Testis (tissue), 5 donors: ENCODE measurements at places on chromosomes 11 and 22. TPM values are rescaled to one million over a fixed set of nuclear protein-coding genes. Genes with fewer than 3 reads are reported as not detected.
A peak's percentile ranks its signal among the peaks of the same experiment; 100 is the strongest.

- H3K27ac ChIP-seq, result no peak overlapping the region
- peaks cover 2% of the 10 kb centered on the region for H3K4me1 ChIP-seq
- no peak overlapping the region for H3K4me3 ChIP-seq
- H3K27me3 ChIP-seq, result no peaks in the 10 kb centered on the region
- H3K36me3 ChIP-seq, result no peaks in the 10 kb centered on the region
These were observed 8.2 kb downstream of the AP1B1 start for GRCh38 chr22:29380032-29380781.

DEFB131B gene
- not detected for polyA plus RNA-seq

DNA sequence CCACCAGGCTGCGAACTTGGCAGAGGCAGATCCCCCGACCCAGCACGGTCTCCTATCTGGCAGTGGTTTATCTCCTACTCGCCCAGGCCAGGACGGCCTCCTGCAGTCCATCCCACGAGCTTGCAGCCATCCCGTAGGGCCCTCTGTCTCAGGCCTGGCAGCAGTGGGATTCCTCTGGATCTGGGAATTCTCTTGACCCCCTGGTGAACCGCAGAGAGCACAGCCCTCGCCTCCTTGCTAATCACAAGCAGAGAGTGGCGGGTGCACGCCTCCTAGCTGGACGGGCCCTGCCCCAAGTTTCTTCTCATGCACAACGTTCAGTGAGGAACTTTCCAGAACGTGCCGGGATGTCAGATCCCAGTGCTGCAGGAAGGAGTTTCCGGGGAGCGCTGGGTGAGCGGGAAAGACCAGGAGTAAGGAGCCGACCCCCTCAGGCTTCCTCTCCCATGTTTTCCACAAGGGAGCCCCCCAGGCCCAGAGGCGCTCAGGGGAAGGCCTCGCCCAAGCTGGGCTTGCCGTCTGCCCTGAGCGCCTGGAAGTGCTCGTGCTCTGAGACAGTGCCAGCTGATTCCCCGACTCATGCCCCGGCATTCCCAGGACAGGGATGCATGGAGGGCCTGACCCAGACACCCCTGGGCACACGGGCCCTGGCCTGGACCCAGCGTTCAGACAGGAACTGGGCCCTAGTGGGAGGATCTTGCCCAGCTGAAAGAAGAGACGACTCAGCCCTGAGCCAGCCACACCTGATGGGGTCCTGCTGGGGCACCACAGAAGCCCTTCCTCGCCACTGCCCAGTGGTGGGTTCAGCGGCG lies 24.6 kb downstream of the IGF2 start:
- no peaks in the 10 kb centered on the region for H3K36me3 ChIP-seq
- no peak for DNase-seq
- H3K4me1 ChIP-seq, result no peaks in the 10 kb centered on the region
- H3K27me3 ChIP-seq, result no peaks in the 10 kb centered on the region
- no peak overlapping the region for H3K27ac ChIP-seq

DNA sequence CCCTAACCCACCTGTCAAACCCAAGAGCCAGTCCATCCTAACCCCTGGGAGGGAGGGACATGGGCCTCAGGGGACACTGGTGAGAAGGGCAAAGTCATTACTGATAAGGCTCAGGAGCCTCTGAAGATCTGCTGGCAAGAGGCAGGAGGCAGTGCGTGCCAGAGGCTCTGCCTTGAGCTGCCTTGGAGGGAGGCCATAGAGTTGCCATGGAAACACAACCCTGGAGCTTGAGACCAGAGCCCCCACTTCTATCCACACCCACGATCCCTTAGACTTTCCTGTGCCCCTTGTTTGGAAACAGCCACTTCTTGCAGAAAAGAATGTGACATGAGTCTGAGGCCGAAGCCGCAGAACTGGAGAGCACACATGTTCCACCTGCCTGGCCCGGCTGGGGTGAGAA lies 89.7 kb upstream of the CSNK2A3 start:
- H3K4me1 ChIP-seq, result peaks cover 37% of the 10 kb centered on the region
- no peaks in the 10 kb centered on the region for H3K27me3 ChIP-seq

- no peaks in the 10 kb centered on the region for H3K27me3 ChIP-seq
- no peaks in the 10 kb centered on the region for H3K4me1 ChIP-seq
- no peaks in the 10 kb centered on the region for H3K36me3 ChIP-seq
- no peak overlapping the region for H3K4me3 ChIP-seq
- H3K27ac ChIP-seq, result no peak overlapping the region
These were observed 451.9 kb downstream of the ETS1 start for GRCh38 chr11:128135451-128135850.

GRCh38 chr11:87722756-87723565 lies 452.3 kb downstream of the RAB38 start:
- DNase-seq, result peak; percentile 71
- H3K4me1 ChIP-seq, result no peaks in the 10 kb centered on the region
- no peak overlapping the region for H3K4me3 ChIP-seq
- H3K27me3 ChIP-seq, result no peaks in the 10 kb centered on the region
- no peaks in the 10 kb centered on the region for H3K36me3 ChIP-seq

GRCh38 chr11:134613646-134614045 lies 201.6 kb upstream of the B3GAT1 start:
- no peaks in the 10 kb centered on the region for H3K27me3 ChIP-seq
- no peaks in the 10 kb centered on the region for H3K36me3 ChIP-seq
- H3K27ac ChIP-seq, result no peak overlapping the region
- H3K4me1 ChIP-seq, result no peaks in the 10 kb centered on the region
- no peak for DNase-seq

GRCh38 chr11:2419638-2420501 lies 19.3 kb downstream of the TSSC4 start:
- peak; percentile 84 for DNase-seq
- no peaks in the 10 kb centered on the region for H3K27me3 ChIP-seq
- H3K4me3 ChIP-seq, result no peak overlapping the region
- peaks cover 3% of the 10 kb centered on the region for H3K4me1 ChIP-seq

B4GALNT4 gene
- 4.3 TPM for polyA plus RNA-seq

DNA sequence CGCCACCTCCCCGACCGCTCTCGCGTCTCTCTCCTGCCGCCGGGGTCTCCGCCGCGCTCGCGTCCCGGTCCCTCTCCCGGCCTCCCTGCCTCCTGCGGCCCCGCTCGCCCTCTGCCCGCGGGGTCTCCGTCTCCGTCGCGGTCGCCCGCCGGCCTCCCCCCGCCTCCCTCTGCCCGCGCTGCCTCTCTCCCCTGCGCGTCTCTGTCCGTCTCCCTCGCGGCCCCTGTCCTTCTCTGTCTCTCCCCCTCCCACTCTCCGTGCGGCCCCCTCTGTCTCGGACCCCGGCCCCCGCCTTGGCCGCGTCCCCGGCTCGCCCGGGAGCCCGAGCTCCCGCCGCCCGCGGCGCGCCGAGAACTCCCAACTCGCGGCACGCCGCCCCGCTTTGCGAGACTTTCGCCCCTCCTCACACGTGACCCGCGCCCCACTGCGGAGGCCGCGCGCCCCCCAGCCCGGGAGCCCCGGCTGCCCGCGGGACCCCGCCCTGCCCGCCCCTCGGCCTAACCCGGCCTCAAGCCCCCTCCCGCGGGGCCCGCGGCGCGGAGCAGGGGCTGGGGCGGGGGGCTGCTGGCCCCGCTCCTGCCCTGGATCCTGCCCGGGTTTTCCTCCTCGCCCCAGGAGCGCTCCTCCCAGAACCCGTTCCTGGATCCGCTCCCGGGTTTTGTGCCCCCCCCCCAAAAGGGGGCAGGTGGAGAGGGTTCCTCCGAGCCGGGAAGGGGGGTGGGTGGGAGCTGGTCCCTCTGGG lies 702 bp upstream of the KCNJ4 start:
- H3K36me3 ChIP-seq, result no peaks in the 10 kb centered on the region
- no peaks in the 10 kb centered on the region for H3K4me1 ChIP-seq
- H3K27ac ChIP-seq, result no peak overlapping the region
- H3K27me3 ChIP-seq, result no peaks in the 10 kb centered on the region
- peak overlapping the region; percentile 53 for H3K4me3 ChIP-seq
- peak; percentile 59 for DNase-seq

ARFIP2 gene
- 56.1 TPM for polyA plus RNA-seq

- H3K27ac ChIP-seq, result peak overlapping the region; percentile 83
- H3K4me1 ChIP-seq, result peaks cover 53% of the 10 kb centered on the region
- H3K36me3 ChIP-seq, result no peaks in the 10 kb centered on the region
- DNase-seq, result peak; percentile 65
These were observed 31.8 kb upstream of the FCHSD2 start for GRCh38 chr11:73173755-73174494.

- H3K4me3 ChIP-seq, result no peak overlapping the region
- H3K36me3 ChIP-seq, result no peaks in the 10 kb centered on the region
These were observed 1.4 kb upstream of the NXF1 start for GRCh38 chr11:62806611-62807121.

- no peaks in the 10 kb centered on the region for H3K4me1 ChIP-seq
- H3K27ac ChIP-seq, result no peak overlapping the region
- no peak for DNase-seq
These were observed 1.2 kb upstream of the DRG1 start for GRCh38 chr22:31398231-31398630.

- H3K4me3 ChIP-seq, result no peak overlapping the region
- H3K27ac ChIP-seq, result no peak overlapping the region
- no peaks in the 10 kb centered on the region for H3K36me3 ChIP-seq
- H3K4me1 ChIP-seq, result no peaks in the 10 kb centered on the region
These were observed 15.0 kb downstream of the PTPRJ start for GRCh38 chr11:47995360-47995769.

GRCh38 chr22:21762712-21763581 lies 27.4 kb upstream of the YPEL1 start:
- H3K36me3 ChIP-seq, result no peaks in the 10 kb centered on the region
- H3K27ac ChIP-seq, result no peak overlapping the region

DNA sequence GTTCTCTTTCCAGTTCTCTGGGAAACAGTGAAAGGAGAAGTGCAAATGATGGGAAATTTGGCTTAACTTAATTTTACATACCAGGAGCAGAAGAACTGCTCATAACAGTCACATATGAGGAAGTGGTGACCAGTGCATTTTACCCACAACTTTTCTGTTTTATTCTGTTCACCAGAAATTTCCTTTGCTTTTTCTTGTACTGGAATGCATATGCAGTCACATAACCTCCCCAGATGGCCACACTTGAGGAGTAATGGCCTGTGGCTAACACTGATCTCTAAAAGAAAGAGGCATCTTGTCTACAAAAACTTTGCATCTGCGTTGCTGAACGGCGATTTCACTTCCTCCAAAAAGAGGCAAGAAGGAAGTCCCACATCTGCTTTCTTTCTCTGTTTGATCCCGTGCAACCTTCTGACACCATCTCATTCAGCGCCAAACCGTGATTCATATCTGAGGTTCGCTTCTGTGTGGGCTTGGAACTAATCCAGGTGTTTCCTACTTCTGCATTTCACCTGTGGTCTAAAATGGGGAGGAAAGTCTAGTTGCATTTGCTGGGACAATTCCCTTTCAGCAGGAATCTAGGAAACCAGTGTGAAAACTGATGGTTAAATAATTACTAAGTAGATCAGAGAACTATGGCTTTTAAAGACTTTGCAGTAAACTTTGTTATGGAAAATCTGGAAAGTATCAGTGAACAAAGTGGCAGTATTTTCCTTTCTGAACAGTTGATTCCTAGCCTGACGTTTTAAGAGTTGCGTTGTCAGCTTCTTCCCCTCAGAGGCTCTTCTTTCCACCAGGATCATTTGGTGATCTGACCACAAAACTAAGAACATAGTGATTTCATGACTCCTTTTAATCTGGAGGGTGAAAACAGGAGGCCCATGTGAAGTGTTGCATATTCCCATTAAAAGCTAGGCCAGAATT lies 4.2 kb upstream of the MPEG1 start:
- H3K27me3 ChIP-seq, result no peaks in the 10 kb centered on the region
- DNase-seq, result peak; percentile 32
- H3K4me1 ChIP-seq, result no peaks in the 10 kb centered on the region
- no peak overlapping the region for H3K27ac ChIP-seq

- no peak overlapping the region for H3K4me3 ChIP-seq
- no peaks in the 10 kb centered on the region for H3K36me3 ChIP-seq
- no peak overlapping the region for H3K27ac ChIP-seq
These were observed 125.0 kb downstream of the KCNQ1OT1 start for GRCh38 chr11:2574553-2575535.

DNA sequence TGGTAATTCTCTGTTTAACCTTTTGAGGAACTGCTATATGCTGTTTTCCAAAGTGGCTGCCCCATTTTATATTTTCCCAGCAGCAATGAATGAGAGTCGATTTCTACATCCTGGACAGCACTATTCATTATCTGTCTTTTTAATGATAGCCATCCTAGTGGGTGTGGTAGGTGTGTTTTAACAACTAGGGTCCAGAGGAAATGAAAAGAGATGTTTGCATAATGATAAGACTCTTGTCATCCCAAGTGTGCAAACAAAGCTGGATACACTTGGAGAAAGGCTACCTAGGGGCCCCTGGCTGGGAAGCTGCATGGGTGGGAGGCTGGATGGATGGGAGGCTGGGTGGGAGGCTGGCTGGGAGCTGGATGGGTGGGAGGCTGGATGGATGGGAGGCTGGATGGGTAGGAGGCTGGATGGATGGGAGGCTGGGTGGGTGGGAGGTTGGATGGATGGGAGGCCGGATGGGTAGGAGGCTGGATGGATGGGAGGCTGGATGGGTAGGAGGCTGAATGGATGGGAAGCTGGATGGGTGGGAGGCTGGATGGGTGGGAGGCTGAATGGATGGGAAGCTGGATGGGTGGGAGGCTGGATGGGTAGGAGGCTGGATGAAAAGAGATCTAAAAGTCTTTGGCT lies 158.0 kb downstream of the DSCAML1 start:
- no peak overlapping the region for H3K27ac ChIP-seq
- no peak overlapping the region for H3K4me3 ChIP-seq
- no peaks in the 10 kb centered on the region for H3K27me3 ChIP-seq
- no peaks in the 10 kb centered on the region for H3K4me1 ChIP-seq

GRCh38 chr11:31860391-31860790 lies 49.3 kb upstream of the PAX6 start:
- no peak for DNase-seq
- no peaks in the 10 kb centered on the region for H3K4me1 ChIP-seq
- H3K27ac ChIP-seq, result no peak overlapping the region
- H3K36me3 ChIP-seq, result no peaks in the 10 kb centered on the region

DNA sequence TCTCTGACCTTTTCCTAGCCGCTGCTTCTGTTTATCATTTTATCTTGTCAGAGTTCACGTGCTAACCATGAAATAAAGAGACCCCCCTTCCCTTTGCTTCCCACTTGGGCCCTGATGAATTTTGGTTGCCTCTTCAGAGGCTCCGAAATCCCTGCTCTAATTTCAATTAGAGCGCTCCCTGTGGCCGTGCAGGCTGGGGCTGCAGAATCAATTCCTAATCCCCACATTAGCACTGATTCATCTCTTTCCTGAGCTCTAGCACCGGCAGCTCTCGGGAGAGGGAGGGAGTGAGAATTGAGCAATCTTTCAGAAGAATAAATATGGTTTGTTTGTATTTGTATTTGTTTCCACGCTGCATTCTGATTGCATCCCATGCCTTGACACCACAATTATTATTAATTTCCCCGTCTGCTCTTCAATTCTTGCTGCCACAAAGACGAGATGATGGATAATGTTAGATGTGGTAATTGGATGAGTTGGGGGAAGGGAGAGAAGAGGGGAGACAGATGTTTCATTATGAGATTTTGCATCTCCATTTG lies 76.9 kb downstream of the NTM start:
- no peak overlapping the region for H3K4me3 ChIP-seq
- no peaks in the 10 kb centered on the region for H3K4me1 ChIP-seq
- no peaks in the 10 kb centered on the region for H3K36me3 ChIP-seq

THY1 gene
- 132 TPM for polyA plus RNA-seq
